GM23338 (cell line): ENCODE measurements at places on chromosomes 6 and 20.

GRCh38 chr20:63751471-63752271 is 12.1 kb downstream of the SLC2A4RG start:
- DNase-seq: peak; percentile 61

GRCh38 chr6:42787063-42787472 is 5.2 kb downstream of the BICRAL start:
- no peak for DNase-seq

DNA sequence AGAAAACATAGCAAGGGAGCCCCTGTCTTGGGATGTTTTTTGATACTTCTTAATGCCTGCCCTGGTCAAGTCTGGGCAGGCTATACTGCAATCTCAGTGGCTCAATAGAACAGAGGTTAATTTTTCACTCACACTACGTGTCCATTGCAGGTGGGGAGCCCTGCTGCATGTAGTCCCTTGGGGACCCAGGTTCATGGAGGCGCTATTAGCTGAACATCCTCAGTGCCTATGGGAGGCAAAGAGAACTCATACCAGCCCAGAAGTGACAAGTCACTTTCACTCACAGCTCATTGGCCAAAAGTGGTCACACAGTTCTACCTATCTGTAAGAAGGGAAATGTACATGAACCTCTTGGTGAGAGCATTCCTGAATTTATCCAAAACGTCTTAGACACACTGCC is 23.2 kb downstream of the CGA start:
- DNase-seq: no peak

GRCh38 chr6:156741287-156742073 is 35.7 kb upstream of the ARID1B start:
- DNase-seq: no peak

- DNase-seq: no peak
Observed at GRCh38 chr6:137261761-137262160, 42.6 kb upstream of the IFNGR1 start.

GRCh38 chr6:164294047-164294784 is 879.7 kb downstream of the QKI start:
- no peak for DNase-seq

DNA sequence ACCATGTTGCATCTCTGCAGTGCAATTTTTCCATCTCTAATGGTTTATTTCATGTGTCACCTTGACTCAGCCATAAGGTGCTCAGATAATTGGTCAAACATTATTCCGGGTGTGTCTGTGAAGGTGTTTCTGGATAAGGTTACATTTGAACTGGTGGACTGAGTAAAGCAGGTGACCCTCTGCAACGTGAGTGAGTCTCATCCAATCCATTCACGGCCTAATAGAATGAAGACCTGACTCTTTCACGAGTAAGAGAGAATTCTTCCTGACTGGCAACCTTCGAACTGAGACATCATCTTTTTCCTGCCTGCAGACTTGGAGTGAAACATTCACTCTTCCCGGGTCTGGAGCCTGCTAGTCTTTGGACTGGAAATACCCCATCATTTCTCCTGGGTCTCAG is 77.1 kb upstream of the SLC22A23 start:
- no peak for DNase-seq
